ENCODE measurements at places on chromosomes 11 and 22. TPM values are rescaled to one million over a fixed set of nuclear protein-coding genes. Genes with fewer than 3 reads are reported as not detected.

Gene LUZP2
- polyA plus RNA-seq: 0.04 TPM

DNA sequence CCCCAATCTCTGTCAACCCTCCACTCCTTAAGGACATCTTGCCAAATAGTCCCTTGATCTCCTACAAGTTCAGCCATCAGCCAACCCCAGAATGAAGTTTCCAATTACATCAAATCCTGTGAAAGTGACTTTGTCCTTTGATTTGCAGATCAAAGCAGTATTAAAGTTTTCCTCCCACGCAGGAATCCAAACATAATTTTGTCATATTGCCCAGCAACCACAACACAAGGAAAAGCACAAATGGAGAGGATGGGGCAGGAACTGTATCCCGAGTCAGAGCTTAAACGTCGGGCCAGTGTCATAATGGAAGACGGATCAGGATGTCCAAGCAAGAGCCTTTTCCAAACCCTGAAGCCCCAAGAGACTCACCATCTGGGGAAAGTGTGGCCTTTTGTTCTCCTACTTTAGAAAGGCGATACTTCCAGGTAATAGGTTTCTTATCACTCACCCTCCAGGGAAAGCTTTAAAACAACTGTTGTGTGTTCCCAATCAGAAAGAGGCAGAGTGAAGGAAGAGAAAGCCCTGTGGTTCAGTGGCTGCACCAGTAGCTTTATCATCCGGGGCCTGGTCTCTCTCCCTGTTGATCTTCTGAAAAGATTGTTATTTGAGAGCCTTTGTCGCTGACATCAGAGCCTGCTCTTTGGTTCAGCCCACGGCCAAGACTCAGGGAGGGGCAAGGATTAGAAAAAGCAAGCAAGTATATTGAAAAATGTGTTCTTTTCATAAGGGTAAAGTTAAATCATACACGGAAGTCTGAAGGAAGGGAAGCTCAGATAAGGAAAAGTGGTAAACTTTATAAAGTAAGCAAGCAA, 41.7 kb downstream of the EXPH5 start:
- peak; percentile 89 for DNase-seq
- H3K36me3 ChIP-seq: no peaks in the 10 kb centered on the region
- no peak overlapping the region for H3K4me3 ChIP-seq
- peaks cover 10% of the 10 kb centered on the region for H3K4me1 ChIP-seq
- no peaks in the 10 kb centered on the region for H3K27me3 ChIP-seq

DNA sequence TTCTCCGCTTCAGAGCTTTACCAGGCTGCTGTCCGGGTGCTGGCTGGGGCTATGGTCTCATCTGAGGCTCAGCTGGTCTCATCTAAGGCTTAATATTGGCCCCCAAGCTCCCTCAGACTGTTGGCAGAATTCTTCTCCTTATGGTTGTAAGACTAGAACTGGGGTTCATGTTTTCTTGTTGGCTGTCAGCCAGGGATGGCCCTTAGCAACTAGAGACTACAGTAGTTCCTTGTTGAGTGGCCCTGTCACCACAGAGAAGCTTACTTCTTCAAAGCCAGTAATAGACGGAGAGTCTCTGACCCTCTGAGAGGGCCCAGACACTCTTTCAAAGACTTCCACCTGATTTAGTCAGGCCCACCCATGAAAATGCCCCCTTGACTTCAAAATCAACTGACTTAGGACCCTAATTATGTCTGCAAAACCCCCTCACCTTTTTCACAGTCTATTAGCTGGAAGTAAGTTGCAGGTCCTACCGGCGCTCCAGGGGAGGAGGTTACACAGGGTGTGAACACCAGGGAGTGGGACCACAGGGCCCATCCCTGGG, 24.2 kb upstream of the TREH start:
- no peaks in the 10 kb centered on the region for H3K36me3 ChIP-seq
- DNase-seq: no peak
- H3K4me1 ChIP-seq: no peaks in the 10 kb centered on the region

DNA sequence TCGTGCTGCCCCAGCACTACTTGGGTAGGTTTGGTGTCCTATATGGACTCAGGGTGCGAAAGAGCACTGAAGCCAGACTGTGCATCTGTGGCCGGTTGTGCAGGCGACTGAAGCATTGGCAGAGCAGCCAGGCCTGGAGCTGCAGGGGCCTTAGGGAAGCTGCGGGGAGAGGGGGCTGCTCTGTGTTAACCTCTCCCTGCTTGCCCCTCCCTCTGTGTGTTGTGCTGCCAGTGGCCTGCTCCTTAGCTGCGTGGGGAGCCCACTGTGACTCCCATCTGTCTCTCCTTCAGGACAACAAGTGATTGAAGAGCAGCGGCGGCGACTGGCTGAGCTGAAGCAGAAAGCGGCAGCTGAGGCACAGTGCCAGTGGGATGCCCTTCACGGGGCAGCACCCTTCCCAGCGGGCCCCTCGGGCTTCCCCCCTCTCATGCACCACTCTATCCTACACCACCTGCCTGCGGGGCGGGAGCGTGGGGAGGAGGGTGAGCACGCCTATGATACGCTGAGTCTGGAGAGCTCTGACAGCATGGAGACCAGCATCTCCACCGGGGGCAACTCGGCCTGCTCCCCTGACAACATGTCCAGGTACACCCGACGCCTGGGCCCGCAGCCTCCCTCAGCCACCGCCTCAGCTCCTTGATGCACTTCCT, 34.3 kb downstream of the TREH start:
- H3K36me3 ChIP-seq: peaks cover 65% of the 10 kb centered on the region
- no peak overlapping the region for H3K4me3 ChIP-seq
- no peak overlapping the region for H3K27ac ChIP-seq
- H3K27me3 ChIP-seq: no peaks in the 10 kb centered on the region

Gene TRIM29
- 13.0 TPM for polyA plus RNA-seq

- H3K4me1 ChIP-seq: no peaks in the 10 kb centered on the region
- H3K4me3 ChIP-seq: no peak overlapping the region
- DNase-seq: no peak
- no peaks in the 10 kb centered on the region for H3K36me3 ChIP-seq
Measured at GRCh38 chr11:8937159-8937558, 4.4 kb upstream of the C11orf16 start.

DNA sequence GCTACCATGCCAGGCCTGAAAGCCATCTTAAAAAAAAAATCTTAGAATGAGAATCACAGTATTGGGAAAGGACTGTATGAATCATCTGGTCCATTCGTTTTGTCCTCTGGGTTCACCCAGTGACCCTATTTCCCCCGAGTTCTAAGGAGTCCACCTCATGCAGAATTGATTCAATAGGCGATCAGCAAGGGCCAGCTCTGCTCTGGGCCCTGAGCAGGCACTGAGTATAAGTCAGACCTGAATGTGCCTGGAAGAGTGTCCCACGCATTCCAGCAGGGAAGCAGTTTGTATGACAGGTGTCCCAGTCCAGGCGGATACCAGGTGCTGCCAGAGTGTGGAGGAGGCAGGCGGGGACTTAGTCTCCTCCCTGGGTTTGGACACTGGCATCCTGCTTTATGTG, 883 bp upstream of the HMOX1 start:
- H3K27me3 ChIP-seq: no peaks in the 10 kb centered on the region
- no peaks in the 10 kb centered on the region for H3K4me1 ChIP-seq
- H3K27ac ChIP-seq: no peak overlapping the region

DNA sequence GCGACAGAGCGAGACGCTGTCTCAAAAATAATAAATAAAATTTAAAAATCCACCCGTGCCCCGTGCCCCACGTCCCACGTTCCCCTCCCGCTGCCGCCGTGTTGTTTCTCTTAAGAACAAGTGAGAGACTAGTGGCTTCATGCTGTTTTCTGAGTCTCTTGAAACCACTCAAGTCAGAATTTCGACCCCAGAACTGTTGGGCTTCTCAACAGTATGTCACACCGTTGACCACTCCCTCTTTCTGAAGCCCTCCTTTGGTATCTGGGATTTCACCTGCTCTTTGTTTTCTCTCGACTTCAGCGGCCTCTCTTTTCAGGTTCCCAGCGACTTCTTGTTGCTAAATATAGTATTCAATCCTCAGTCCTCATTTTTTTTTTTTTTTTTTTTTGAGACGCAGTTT, 974 bp downstream of the PPIL2 start:
- no peaks in the 10 kb centered on the region for H3K27me3 ChIP-seq
- DNase-seq: no peak
- peaks cover 4% of the 10 kb centered on the region for H3K4me1 ChIP-seq
- no peak overlapping the region for H3K4me3 ChIP-seq
- no peak overlapping the region for H3K27ac ChIP-seq

GRCh38 chr22:27159716-27160295, 502.4 kb downstream of the MIAT start:
- H3K4me3 ChIP-seq: no peak overlapping the region
- no peaks in the 10 kb centered on the region for H3K36me3 ChIP-seq
- H3K27ac ChIP-seq: no peak overlapping the region
- DNase-seq: no peak
- no peaks in the 10 kb centered on the region for H3K4me1 ChIP-seq

DNA sequence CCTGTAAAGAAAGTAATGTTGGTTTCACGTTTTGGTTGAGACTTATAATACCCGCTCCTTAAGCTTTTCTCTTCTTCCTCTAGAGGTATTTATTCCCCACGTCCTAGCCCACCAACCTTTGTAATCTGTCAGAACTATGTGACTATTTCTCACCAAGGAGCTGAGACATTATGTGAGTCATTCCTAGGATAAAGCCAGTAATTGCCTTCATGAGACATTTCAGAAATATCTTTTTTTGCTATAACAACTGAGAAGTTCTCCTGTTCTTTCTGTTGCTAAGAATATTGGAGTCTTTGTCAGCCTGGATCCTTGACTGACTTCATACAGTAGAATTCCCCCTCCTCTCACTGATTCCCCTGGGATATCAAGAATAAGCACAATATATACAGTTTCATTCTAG, 1497.0 kb upstream of the TENM4 start:
- H3K27ac ChIP-seq: no peak overlapping the region
- peaks cover 8% of the 10 kb centered on the region for H3K4me1 ChIP-seq
- DNase-seq: no peak
- H3K4me3 ChIP-seq: no peak overlapping the region

DNA sequence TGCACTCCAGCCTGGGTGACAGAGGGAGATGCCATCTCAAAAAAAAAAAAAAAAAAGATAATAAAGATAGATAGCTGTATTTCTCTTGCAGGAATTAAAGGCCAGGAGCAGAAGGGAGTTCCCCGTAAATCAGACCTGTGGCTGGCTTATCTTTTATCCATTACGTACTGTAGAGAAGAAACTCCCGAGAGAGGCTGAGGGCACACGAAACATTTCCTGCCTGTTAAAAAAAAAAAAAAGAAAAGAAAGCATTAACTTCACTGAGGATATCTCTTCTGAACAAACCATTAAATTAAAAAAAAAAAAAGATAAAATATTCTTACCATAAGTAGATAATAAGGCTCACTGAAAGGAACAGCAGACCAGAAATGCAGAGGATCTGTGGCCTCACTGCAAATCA, 22.5 kb downstream of the P4HA3 start:
- no peaks in the 10 kb centered on the region for H3K27me3 ChIP-seq
- no peaks in the 10 kb centered on the region for H3K36me3 ChIP-seq
- H3K27ac ChIP-seq: no peak overlapping the region
- no peaks in the 10 kb centered on the region for H3K4me1 ChIP-seq
- H3K4me3 ChIP-seq: no peak overlapping the region
- no peak for DNase-seq

Gene PNPLA5
- not detected for polyA plus RNA-seq

DNA sequence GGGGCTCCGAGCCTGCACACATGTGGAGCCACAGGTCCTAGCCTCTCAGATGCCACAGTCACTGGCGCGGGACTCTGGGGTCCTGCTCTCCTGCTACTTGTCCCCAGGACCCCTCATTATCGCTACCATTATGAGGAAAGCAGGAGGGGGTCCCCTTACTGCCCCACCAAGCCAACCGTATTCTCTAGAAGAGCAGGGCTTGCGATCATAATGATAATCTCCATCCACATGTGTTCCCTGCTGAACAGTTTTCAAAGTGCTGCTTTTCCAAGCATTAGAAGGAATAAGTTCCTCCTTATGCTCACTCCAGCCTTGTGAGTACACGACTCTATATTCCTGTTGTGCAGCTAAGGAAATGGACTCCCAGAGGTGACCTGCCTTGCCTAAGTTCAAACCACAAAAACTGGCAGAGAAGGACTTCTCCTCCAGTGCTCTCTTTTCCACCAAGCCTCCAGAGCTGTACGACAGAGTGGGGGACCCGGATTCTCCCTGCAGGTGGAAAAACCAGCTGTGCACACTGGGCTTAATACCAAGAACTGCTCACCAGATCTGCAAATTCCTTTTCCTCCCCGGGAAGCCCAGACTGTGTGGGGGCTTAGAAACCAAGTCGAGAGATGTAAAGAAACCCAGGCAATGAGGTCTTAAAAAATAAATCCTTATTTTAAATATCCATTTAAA, 92.8 kb upstream of the DRD2 start:
- DNase-seq: peak; percentile 30
- H3K27me3 ChIP-seq: no peaks in the 10 kb centered on the region
- H3K36me3 ChIP-seq: no peaks in the 10 kb centered on the region
- no peaks in the 10 kb centered on the region for H3K4me1 ChIP-seq
- H3K27ac ChIP-seq: no peak overlapping the region

Gene MMP10
- 14.2 TPM for polyA plus RNA-seq

Gene DLG2
- 0.32 TPM for polyA plus RNA-seq

DNA sequence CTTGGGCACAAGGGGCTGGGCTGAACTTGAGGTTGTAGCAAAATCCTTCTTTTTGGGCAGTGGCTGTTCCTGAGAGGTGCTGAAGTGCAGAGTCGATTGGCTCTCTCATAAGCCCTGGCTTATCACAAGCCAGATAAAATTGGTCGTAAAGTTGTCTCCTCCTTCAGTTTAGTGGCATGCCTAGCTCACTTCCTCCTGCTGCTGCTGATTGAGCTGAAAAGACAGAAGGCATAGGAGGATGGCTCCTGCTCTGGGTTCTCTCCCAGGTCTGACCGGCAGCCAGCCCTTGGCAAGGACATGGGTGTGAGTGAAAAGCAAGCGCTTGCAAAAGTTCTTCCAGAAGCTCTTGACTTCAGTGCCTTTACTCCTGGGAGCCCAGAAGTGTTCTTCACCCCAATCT, 83.9 kb downstream of the LDLRAD3 start:
- DNase-seq: peak; percentile 12
- H3K4me3 ChIP-seq: no peak overlapping the region
- H3K27ac ChIP-seq: no peak overlapping the region
- H3K4me1 ChIP-seq: peaks cover 4% of the 10 kb centered on the region
- no peaks in the 10 kb centered on the region for H3K36me3 ChIP-seq

DNA sequence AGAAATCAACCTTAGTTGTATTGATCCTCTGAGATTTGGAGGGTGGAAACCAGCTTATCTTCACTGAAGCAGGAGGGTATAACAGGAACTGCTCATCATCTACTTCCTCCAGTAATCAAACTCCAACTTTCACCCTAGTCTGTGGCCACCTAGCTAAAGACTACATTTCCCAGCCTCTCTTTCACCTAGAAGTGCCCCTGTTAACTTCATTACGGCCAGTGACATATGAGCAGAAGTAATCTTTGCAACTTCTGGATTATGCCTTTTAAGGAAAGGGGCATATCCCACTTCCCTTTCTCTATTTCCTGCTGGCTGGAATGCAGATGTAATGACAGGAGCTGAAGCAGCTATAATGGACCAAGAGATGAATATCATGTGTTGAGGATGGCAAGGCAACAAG, 7.6 kb upstream of the VPS37C start:
- H3K4me3 ChIP-seq: no peak overlapping the region
- H3K27me3 ChIP-seq: no peaks in the 10 kb centered on the region
- no peak overlapping the region for H3K27ac ChIP-seq
- no peak for DNase-seq
- no peaks in the 10 kb centered on the region for H3K4me1 ChIP-seq

GRCh38 chr11:103970701-103971249, 65.7 kb upstream of the DDI1 start:
- H3K4me1 ChIP-seq: no peaks in the 10 kb centered on the region
- H3K27ac ChIP-seq: no peak overlapping the region
- H3K4me3 ChIP-seq: no peak overlapping the region
- no peak for DNase-seq
- H3K27me3 ChIP-seq: no peaks in the 10 kb centered on the region

GRCh38 chr11:66071381-66071801, 1.3 kb downstream of the PACS1 start:
- H3K4me1 ChIP-seq: peaks cover 21% of the 10 kb centered on the region
- peak overlapping the region; percentile 85 for H3K27ac ChIP-seq
- no peaks in the 10 kb centered on the region for H3K27me3 ChIP-seq
- H3K36me3 ChIP-seq: peaks cover 27% of the 10 kb centered on the region
- DNase-seq: no peak
